ENCODE measurements at places on chromosomes 7 and 10.

DNA sequence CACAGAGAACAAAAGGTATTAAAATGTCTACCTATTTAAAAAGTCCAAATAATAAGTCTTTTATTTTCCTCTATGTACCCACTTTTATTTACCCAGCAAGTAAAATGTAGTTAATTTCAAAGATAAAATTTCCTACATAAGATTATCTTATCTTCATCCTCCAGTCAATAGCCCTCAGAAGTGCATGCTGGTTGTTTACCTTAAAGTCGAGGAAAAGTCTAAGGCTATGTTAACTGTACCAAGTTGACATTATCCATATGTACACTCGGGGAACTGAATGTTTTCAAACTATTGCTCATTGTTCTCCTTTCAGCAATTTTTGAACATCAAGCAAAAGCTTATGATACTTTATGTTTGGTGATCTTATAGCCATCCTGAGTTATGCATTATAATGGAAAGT is 24.1 kb upstream of the LIPF start:
- no peak for DNase-seq

- DNase-seq, result no peak
Observed at GRCh38 chr10:132802694-132803320, 16.9 kb upstream of the NKX6-2 start.

- DNase-seq, result peak; percentile 17
Observed at GRCh38 chr7:35694161-35694783, 663 bp downstream of the HERPUD2 start.

DNA sequence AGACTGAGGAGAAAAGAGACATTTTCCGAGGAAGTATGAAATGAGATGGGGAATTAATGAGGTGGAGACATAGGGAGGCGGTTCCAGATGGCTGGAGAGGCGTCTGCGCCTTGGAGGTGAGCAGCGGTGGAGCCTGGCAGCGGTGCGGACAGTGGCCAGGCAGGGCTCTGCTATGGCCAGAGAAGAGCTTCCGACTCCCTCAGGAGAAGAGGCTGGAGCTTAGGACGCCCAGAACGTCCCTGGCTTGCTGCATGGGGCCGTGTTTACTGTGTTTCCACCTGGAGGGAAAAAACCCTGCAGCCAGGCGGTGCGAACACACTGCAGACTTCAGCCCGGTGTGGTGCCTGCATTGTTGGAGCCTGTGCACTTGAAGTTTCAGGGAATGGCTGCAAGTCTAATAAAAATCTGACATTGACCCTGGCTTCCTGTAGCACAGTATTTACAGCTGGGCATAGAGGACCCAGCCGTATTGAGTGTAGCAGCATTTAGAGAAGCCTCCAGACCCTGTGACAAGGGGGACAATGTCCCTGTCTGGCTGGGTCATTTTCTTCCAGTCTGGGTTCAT is 447.1 kb upstream of the MKI67 start:
- no peak for DNase-seq

DNA sequence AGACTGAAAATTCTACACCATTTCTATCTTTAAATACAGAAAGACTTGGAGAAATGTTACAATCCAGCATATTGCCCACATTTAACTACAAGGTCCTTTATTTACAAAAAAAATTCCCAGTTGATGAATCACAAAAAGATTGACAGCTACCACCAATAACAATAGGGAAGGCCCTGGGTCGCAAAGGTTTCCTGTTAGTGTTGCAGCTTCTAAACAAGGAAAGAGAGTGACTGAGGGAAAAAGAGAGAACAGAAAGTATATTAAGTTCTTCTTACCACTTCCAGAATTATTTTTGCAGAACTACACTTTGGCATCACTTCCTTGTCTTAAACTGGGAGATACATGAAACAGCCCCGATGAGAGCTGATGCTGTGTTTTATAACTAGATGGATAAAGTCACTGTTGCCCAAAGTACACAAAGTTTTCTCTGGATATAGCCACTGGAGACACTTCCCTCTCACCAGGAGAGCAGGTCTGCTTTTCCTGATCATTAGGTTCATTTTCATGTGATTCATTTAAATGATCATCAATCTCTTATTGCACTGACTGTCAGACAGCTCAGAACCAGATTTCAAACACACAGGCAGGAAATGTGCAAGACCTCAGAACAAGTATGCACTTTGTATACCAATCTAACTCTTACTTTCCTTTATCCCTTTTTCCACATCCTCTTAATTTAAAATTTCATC is 57.0 kb downstream of the SHTN1 start:
- DNase-seq, result peak; percentile 96

- DNase-seq, result no peak
Observed at GRCh38 chr10:4186849-4187540, 402.0 kb upstream of the KLF6 start.

- peak; percentile 13 for DNase-seq
Observed at GRCh38 chr10:24947304-24948097, 4.9 kb downstream of the PRTFDC1 start.

DNA sequence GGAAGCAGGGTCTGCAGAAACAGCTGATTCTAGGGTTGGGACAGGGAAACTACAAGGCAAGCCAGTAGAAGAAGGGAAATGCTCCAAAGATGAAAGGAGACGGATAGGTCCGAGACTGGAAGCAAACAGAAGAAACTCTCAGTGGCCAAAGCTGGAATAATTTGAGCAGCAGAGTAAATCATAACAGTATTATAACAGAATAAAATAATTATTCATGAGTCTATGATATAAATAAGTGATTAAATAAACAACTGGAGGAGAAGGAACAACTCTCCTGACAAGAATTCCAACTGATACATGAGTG is 27.6 kb downstream of the EZH2 start:
- DNase-seq, result no peak

GRCh38 chr7:2524808-2525657 is 5.5 kb downstream of the LFNG start:
- no peak for DNase-seq

GRCh38 chr10:89588671-89589070 is 53.3 kb upstream of the SLC16A12 start:
- no peak for DNase-seq

DNA sequence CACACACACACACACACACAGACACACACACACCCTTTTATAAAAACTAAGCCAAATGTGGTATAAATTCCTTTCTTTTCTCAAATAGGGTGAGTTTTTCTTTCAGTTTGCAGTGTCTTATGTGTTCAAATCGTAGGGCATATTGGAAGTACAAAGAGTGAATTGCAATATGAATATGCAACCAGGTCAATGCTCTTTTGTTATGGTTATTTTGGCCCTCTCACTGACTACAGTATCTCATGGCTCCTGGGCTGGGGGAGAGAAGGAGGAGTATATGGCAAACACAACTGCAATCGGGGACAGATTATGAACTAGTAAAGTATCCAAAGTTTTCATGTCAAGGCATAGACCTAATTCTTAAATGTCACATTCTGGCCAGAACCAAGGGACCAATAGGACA is 301.9 kb downstream of the PLXDC2 start:
- DNase-seq, result no peak

DNA sequence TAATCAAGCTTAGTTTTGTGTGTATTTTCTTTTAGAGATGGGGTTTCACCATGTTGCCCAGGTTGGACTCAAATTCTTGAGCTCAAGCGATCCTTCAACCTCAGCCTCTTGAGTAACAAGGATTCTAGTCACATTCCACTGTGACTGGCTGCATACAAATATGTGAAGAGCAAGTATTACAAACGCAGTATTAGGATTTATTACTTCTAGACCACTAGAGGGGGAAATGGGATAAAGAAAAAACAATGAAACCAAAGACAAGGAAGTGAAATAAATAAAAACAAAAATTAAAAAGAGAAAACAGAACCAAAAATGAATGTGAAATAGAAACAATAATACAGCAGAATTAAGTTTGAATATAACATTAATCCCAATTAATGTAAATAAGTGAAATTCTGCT is 308.7 kb downstream of the ANKRD30A start:
- DNase-seq, result no peak

DNA sequence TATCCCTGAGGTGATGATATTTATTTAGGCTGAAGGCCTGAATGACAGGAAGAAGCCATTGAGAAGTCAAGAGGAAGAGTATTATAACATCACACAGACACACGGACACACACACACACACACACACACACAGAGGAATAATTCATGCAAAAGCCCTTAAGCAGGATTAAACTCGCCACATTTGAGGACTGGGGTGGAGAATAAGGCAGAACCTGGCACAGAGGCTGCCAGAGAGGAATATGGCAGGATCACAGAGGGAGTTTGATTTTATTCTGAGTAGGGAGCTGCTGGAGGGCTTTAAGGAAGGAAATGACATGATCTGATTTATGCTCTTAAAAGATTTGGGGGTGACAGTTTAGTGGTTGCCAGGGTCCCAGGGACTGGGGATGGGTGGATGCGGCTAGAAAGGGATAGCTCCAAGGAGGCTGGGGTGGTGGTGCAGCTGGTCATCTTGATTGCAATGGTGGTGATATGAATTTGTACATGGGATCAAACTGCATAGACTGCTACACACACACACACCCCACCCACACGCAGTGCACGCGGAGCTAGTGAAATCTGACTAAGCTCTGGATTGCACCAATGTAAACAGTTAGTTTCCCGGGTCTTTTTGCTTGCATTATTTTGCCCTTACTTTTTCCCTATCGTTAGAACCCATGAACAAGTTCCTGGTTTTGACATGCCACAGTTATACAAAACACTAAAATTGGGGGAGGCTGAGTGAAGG is 11.2 kb downstream of the SMURF1 start:
- DNase-seq, result peak; percentile 53

DNA sequence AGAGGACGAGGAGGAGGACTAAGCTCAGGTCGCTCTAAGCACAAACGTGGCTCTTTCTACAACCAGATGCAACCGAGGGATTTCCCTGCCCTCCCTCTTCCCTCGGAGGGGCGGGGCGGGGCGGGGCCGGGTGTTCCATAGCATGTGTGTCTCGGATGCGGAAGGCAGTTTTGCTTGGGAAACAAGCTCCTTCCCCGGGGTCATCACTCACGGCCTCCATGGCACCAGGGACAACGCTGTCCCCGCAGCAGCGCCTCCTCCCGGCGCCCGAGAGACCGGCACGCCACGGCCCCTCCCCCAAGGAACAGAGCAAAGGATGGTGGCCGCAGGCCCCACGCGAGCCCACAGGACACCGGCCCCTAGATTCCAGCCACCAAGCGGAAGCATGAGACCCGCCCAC is 110.5 kb downstream of the PAXIP1 start:
- DNase-seq, result no peak

- no peak for DNase-seq
Observed at GRCh38 chr10:25694206-25694933, 239.7 kb upstream of the MYO3A start.

- no peak for DNase-seq
Observed at GRCh38 chr10:27714349-27714748, 31.3 kb downstream of the MKX start.

- DNase-seq, result no peak
Observed at GRCh38 chr10:73459683-73460314, 26.4 kb upstream of the MSS51 start.

DNA sequence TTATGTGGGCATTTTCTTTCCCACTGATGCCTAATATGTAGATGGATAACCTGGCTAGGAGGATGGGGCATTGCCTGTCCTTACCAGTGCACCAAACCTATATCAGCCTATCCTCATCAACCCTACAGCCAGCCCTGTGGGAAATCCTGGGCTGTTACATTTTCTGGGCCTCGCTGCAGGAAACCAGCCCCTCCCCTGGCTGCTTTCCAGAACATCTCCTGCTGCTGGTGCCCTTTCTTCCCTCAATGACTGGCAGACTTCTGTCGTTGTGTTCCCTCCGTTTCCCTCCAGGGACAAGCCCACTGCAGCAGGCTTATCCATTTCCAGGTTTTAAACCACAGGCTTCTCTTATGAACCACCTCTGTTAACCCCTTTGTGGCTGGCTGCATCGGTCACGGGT is 486.1 kb upstream of the COBL start:
- no peak for DNase-seq
